A549 (cell line): ENCODE measurements at places on chromosomes 3 and 15.

- no peak for DNase-seq
Observed at GRCh38 chr3:192795021-192795420, 67.7 kb upstream of the FGF12 start.

GRCh38 chr15:20368974-20369373, 172.6 kb downstream of the GOLGA6L6 start:
- DNase-seq, result no peak

DNA sequence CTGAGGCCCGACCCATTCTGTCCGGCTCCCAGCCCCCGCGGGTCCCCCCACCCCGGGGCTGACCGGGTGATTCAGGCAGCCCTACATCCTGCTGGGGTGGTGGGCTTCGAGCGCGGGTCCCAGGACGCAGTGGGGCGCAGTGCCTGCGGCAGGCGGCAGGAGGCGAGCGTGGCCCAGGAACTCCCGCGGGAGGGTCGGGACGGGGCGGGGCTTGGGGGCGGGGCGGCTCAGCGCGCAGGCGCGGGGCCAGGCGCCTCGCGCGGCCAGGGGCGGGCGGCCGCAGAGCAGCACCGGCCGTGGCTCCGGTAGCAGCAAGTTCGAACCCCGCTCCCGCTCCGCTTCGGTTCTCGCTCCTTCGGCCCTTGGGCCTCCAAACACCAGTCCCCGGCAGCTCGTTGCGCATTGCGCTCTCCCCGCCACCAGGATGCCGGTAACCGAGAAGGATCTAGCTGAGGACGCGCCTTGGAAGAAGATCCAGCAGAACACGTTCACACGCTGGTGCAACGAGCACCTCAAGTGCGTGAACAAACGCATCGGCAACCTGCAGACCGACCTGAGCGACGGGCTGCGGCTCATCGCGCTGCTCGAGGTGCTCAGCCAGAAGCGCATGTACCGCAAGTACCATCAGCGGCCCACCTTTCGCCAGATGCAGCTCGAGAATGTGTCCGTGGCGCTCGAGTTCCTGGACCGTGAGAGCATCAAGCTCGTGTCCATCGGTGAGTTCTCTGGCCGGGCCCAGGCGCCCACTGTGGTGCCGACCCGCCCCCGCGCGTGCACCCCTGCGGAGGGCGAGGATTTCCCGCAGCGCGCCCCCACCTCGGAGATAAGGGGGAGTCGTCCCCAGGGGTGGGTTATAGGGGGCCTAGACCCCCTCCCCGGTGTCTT, at the start of gene FLNB:
FLNB (plus strand) TSS at position 282 of the 885 bp plus-strand sequence; CDS start at position 425, 143 bp downstream.
- peak; percentile 65 for DNase-seq

DNA sequence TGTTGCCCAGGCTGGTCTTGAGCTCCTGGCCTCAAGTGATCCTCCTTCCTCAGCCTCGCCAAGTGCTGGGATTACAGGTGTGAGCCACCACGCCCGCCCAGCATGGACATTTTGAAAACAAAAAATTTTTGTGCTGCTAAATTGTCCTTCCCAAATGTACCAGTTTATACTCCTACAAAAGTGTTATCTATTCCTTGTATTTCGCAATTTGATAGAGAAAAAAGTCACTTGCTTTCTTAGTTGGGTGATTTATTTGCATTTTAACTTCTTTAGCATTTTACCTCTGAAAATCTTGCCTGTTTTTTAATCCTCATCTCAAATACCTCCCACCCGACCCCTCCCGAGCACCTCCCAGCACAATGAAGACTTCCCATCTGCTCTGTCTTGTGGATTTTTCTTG, 46.8 kb downstream of the PDE8A start:
- DNase-seq, result no peak

GRCh38 chr3:154862265-154862664, 217.9 kb upstream of the MME start:
- DNase-seq, result no peak

- DNase-seq, result no peak
Observed at GRCh38 chr15:63772520-63772919, 61.2 kb downstream of the HERC1 start.

DNA sequence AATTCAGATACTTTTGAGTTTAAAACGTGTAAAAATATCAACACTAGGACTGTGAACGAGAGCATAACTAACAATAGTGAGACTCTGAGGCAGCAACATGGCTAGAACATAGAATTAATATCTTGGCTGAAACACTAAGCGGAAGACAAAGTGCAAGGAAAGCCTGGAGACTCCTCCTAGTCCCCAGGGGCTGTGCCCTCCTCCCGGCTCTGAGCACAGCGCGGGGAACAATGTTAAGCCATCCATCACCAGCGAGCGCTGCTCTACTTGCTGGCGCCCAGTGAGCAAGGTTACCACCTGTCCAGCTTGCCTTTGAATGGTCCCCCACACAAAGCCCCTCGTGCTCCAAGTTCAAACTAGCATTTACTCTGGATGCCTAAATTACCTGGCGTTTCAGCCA, 436.9 kb downstream of the FOXP1 start:
- DNase-seq, result no peak

DNA sequence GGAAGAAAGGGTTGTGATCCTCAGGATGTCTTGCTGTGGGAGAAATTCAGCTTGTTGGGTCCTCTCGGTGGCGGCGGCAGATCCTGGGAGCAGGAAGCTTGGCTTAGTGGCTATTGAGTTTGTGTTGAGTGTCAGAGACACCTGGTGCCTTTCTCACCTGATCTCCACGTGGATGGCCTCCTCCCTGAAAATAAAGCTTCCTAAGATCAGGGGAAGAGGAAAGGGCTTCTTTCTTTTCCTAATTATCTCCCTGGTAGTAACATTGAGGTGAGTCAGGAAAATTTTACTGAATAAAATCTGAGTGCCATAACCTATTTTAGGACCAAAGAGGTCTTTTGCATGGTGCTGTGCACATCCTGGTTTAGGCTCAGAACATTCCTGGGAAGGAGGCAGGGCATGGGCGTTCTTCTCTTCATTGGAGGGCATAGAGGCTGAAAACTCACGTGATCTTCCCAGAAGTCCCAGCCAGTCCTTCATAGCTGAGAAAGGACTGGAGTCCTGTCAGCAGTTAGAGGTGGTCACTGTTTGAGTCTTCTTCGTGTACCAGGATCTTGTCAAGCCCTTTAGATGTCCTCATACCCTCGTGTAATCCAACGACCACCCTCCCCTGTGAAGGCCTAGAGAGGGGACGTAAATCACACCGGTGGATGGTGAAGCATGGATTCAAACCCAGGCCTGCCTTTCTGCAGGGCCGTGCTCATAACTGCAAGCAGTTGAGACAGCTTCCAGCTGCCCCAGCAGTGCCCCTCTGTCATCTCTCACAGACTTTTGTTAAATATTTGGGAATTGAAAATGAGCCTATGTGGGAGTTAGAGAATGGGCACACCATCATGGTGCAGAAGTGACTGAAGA, 1.1 kb downstream of the CMTM8 start:
- DNase-seq, result peak; percentile 40

DNA sequence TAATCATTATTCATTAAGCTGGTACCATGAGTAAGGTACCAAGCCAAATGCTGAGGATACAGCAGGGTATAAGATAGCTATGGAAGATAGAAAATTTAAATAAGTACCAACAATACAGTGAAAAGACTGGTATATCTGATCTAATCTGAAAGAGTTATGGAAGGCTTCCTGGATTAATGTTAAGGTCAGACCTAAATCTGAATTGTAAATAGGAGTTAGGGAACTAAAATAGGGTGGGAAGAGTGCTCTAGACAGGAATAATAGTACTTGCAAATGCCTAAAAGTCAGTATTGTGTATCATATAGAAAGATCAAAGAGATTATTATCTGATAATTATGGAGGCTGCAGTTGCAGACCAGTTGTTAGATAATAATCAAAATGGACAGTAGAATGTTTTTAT, 2.6 kb upstream of the ACKR4 start:
- DNase-seq, result no peak

GRCh38 chr15:58492661-58493397, 61.0 kb downstream of the LIPC start:
- DNase-seq, result no peak

- no peak for DNase-seq
Observed at GRCh38 chr3:174132421-174133042, 726.6 kb upstream of the NAALADL2 start.

DNA sequence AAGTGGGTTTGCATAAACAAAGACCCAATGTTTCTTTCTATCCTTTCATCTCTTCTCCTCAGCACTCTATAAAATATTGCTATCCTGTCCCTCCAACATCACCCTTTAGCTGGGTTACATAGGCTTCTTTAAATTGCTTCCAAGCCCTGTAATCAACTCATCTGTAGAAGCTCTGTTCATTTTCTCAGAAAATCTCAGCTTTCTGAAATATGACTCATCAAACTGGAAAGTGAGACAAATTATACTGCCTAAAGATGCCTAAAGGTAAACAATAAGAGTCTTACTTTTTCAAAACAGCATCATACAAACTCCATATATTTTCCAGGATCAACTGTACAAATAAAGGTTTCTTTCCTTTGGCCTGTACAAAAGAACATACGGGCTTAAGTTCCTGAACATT, 33.8 kb downstream of the EFL1 start:
- no peak for DNase-seq

DNA sequence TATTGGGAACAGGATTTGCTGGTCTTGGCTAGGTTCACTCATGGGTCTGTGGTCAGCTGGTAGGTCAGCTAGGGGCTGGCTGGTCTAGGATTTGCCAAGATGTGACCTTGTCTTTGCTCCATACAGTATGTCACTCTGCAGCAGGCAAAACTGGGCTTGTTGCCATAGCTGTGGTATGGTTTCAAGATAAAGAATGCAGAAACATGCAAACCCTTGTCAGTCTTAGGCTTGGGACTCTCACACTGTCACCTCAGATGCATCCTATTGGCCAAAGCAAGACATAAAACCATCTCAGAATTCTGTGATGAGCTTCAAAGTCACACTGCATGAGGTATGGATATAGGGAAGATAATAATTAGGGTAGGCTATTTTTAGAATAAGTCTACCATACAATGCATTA, 66.6 kb upstream of the TBC1D5 start:
- DNase-seq, result no peak

DNA sequence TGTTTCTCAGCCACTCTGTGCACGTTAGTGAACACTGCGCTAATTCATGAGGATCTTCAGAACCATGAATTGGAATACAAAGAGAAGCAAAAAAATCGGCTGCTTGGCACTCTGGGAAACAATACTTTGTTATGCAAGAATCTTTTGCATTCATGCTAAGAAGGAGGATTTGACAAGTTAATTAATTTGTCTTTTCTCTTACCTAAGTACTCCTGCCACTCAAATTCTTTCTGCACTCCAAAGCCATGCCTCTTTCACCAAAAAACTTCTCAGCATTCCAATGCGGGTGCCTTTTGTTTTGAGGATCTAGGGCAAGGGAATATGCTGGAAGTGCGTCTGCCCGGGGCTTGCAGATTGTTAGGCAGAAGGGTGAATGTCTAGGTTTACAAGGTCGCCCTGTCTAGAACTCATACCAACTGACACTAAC, 11.3 kb upstream of the KAT2B start:
- no peak for DNase-seq

GRCh38 chr3:123706871-123707270, 122.0 kb upstream of the HACD2 start:
- DNase-seq, result no peak

- DNase-seq, result peak; percentile 29
Observed at GRCh38 chr3:48088056-48088748, 72.0 kb upstream of the MAP4 start.

- DNase-seq, result no peak
Observed at GRCh38 chr3:99767291-99767690, 50.4 kb upstream of the CMSS1 start.

GRCh38 chr15:99981191-99981647, 248.0 kb upstream of the LYSMD4 start:
- no peak for DNase-seq

DNA sequence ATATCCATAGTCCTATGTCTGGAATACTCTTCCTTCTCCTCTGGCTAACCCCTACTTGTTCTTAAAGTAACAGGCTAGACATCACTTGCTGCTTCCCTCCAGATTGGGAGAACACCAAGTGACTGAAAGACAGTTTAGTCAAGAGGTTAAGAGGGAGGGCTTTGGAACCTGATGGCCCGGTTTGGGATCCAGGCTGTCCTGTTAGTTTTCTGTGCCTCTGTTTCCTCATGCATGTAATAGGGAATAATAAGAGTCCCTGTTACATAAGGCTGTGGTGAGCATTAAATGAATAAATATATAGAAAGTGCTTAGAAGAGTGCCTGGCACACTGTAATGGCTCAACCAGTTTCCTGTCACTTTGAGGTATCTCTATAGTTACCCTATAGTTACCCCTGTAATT, 66.3 kb downstream of the TAMM41 start:
- DNase-seq, result no peak

DNA sequence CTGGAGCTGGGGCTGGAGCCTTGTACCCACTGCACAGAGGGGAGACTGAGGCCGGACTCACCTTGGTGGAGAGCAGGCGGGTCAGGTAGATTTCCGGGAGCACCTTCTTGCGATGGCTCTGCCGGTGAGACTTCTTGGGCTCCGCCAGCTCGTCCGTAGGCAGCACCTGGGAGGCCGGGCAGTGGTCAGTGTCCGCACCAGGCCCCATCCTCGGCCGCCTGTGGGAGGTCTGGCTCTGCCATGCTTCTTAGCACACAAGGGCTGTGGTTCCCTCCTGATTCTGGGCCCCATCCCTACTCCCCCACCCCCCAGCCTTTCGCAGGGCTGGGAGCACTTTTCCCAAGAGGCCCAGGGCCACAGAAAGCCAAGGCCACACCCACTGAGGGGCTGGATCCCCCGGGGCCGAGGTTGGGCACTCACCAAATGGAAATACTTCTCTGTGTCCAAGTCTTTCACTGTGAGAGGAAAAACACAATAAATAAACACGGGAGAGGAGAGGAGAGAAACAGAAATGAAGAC, 17.4 kb downstream of the H1-8 start:
- no peak for DNase-seq

DNA sequence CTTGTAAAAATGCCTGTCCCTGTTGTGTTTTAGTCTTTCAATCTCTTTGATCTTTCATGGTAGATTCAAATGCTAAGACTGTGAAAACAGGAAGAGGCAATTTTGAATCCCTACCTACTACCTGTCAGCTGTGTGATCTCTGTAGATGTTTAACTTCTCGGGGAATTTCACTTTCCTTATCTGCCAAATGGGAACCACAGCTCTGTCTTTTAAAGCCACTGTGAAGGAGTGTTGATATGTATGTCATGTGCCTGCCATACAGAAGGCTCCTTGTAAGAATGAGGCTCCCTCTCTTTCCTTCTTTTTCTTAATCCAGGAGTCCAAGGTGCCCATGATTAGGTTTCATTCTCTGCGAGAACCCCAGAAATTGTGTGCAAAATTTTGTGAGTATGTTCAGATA, 139.6 kb upstream of the ADAMTS9 start:
- no peak for DNase-seq
